ENCODE measurements at places on chromosomes 11 and 22.

- no peak for DNase-seq
Measured at GRCh38 chr22:28183078-28183860, 264.2 kb upstream of the PITPNB start.

GRCh38 chr11:18713646-18714442, 12.1 kb downstream of the IGSF22 start:
- no peak for DNase-seq

DNA sequence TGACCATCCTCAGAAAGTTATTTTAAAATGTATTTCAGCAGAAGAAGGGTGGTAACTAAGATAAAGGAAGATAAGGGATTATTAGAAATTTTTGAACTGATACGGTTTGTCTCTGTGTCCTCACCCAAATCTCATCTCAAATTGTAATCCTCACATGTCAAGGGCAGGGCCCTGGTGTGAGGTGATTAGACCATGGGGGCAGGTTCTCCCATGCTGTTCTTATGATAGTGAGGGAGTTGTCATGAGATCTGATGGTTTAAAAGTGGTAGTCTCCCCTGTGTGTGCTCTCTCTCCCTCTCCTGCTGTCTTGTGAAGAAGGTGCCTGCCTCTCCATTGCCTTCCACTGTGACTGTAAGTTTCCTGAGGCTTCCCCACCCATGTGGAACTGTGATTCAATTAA, 36.1 kb downstream of the CYP2R1 start:
- no peak for DNase-seq

DNA sequence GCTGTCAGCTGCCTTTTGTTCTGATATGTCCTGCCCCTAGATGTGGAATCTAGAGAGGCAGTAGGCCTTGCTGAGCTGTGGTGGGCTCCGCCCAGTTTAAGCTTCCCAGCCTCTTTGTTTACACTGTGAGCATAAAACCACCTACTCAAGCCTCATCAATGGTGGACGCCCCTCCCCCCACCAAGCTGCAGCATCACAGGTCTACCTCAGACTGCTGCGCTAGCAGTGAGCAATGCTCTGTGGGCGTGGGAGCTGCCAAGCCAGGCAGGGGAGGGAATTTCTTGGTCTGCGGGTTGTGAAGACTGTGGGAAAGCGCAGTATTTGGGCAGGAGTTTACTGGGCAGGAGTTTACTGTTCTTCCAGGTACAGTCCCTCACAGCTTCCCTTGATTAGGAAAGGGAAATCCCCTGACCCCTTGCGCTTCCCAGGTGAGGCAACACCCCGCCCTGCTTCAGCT, 98.5 kb downstream of the SMCO4 start:
- DNase-seq, result peak; percentile 81

DNA sequence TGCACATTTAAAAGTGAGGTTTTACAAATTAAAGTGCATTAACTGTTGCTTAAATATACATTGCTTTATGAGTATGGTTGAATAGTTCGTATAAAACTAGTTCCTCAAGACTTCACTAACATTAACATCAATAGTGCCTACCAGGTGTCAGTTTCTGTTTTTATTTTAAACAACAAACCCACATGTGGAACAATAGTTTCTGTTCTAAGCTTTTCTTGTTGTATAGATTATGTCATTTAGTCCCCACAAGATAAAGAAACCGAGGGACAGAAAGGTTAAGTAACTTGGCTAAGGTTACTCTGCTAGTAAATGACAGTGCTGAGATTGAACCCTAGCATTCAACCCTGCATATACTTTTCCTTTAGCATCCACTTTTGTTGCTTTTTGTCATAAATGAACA, 41.4 kb upstream of the ST14 start:
- no peak for DNase-seq

GRCh38 chr22:40216041-40216756, 38.5 kb downstream of the TNRC6B start:
- no peak for DNase-seq

- no peak for DNase-seq
Measured at GRCh38 chr22:31826443-31826842, 72.6 kb downstream of the DEPDC5 start.

DNA sequence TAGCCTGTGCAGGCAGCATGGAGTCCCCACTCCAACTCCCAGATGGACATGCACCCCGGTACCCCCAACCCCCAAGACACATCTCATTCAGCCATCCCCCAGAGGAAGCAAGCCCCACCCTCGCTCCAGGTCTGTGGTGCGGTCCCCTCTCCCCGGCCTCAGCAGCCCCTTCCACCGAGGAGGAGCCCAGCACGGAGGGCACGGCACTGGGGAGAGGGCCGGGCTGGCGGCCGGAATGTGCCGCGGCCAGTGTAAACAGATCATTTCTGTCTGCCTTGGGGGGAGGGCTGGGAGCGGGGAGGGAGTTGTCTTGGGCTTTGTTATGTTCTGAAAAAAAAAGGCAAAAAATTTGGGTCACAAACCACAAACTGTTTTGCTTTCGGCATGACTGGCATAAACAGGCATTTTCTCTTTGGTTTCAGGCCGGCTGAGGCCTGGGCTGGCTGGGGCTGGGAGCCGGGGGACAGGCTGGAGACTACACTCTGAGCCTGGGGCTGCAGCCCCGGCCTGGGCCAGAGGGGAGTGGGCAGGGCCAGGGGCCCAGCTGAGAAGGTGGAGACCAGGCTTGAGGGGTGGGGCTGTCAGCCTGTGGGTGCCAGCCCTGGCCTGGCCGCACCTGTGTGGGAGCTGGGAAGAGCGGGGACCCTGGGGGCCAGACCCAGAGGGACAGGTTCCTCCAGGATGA, 16.8 kb downstream of the IGF2 start:
- no peak for DNase-seq

- DNase-seq, result no peak
Measured at GRCh38 chr22:16699326-16699725, 106.7 kb upstream of the CCT8L2 start.

GRCh38 chr11:75380716-75381420, 18.4 kb upstream of the RPS3 start:
- no peak for DNase-seq

DNA sequence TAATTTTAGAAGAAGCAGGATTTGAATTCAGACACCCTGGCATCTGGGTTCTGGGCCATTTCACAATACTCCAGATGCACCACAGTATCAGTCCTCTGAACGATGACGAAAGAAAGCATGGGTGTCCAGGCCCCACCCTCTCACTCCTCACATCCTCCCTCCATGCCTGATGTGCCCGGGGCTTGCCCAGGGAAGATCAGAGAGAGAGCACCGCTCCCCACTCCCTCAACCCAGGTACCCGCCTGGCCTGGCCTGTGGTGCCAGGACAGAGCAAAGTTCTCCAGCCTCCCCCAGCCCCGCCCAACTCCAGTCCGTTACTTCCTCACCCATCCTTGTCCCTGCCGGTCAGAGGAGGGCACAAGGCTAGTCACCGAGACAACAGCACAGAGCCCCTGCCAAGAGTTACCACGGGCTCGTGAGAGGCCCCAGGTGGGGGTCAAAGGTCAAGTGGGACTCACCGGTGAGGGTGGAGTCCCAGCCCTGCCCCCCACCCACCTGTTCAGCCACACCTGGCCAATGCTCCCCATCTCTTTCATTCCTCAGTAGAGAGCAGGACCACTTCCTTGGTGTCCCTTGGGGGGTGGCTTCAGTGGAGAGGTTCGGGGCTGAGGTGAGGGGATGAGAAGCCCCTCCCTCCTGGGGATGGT, 8.1 kb downstream of the BCL9L start:
- no peak for DNase-seq

- no peak for DNase-seq
Measured at GRCh38 chr11:43947003-43947500, 4.6 kb downstream of the C11orf96 start.

GRCh38 chr11:16911658-16912057, 102.6 kb downstream of the PLEKHA7 start:
- DNase-seq, result no peak

GRCh38 chr11:9616858-9617257, 43.4 kb downstream of the WEE1 start:
- no peak for DNase-seq

DNA sequence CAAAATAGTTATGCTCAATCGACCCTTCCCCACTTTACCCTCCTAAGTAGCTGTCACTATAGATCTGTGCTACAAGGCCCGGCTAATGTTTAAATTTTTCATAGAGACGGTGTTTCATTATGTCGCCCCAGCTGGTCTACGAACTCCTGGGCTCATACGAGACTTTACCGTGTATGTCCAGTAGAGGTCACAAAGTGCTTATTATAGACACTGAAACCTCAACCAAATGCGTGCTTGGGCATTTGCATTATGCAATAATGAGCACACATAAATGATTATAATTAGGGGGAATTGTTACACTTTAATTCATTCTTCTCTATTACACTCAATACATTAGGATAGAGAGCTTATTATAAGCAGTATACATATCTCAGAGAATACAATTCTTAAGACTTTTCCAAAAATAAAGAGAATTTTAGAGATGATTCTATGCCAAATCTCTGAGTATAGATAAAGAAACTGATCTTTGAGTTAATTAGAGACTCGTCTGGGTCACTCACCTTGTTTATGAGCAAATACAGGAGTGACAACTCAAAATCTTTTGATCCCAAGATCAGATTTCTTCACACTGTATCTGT, 12.5 kb upstream of the MRPL16 start:
- DNase-seq, result no peak

DNA sequence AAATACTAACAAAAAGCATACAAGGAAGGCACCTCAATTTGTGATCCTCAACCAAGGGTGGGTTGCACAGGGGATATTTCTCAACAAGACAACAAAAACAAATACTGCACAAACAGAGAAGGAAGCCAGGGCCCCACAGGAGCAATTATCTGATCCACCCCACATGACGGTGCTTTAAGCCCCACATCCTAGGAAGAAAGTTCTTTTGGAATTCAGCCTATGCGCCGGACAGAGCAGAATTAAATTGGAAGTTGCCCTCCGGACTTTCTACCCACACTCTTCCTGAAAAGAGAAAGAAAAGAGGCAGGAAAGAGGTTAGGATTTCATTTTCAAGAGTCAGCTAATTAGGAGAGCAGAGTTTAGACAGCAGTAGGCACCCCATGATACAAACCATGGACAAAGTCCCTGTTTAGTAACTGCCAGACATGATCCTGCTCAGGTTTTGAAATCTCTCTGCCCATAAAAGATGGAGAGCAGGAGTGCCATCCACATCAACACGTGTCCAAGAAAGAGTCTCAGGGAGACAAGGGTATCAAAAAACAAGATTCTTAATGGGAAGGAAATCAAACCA, 40.6 kb downstream of the OSBP start:
- no peak for DNase-seq

DNA sequence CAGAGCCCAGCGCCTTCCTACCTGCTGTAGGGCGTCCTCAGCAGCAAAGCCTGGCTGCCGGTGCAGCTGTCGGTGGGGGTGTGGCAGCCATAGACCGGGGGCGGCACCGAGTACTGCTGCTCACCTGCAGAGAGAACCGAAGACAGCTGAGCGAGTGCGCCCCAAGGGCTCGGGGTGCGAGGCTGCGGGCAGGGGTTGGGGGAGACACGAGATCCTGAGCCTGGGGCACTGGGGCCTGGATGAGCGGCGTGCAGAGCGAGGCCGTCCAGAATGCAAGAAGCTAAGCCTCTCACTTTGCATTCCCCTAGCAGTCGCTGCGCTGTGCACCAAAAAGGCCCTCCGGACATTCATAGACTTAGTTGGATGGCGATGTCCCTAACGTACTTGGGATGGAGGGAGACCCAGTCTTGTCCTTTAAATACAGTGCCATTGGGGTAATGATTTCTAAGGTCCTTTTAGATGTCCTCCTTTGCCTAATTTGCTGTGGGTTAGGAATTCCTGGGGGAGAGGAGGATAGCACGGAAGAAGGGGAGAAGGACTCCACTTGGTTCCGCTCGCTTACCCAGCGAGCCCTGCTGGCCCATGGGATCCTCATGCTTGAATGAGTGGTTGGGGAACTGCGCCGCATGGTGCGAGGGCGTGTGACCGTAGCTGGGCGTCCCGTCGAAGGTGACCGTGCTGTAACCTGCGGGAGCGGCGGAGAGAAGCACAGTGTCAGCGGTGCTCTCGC, 7.2 kb downstream of the WT1 start:
- DNase-seq, result no peak

- no peak for DNase-seq
Measured at GRCh38 chr22:25742918-25743708, 1.1 kb downstream of the MYO18B start.

DNA sequence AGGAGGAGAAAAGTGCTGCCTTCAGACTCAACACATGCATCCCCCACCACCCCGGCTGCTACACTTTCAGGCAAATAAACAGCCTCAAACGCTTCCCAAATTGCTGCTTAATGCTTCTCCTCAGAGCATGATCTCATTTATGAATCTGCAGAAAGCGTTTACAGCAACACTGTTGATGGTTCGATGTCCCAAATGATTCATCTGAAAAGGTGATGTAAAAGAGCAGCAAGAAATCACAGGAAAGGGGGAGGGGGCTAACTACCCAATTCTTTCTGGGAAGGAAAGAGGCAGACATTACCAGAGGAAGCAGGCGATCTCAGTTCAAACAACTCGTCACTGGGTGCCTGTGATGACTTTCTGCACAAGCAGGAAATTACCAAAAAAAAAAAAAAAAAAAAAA, 119.6 kb downstream of the TENM4 start:
- DNase-seq, result no peak

DNA sequence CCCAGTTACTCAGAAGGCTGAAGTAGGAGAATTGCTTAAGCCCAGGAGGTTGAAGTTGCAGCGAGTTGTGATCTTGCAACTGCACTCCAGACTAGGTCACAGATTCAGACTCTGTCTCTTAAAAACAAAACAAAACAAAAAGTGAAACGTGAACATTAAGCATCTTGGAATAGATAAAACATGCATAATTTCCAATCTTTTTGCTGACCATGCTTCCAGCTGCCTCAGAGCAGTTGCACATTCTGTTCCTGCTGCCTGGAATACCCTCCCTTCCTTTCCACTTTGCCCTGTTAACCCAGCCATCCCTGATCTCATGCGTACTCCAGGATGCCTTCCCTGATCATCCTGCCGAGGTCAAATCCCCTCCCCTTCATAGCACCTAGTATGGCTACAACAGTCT, 718 bp upstream of the CCDC88B start:
- no peak for DNase-seq

DNA sequence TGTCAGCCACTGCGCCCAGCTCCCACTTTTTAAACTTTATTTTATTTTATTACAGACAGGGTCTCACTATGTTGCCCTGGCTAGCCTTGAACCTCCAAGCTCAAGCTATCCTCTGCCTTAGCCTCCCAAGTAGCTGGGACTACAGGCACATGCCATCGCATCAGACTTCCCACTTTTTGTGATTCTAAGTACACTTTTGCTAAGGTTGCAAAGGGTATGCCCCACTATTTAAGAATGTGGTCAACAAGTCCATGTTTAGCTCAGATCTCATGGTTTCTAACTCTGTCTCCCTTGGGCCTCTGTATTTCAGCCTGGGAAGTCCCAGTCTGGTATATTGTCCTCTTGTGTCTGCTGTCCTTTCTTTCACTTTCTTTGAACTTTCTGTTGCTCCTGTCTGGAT, 35.3 kb downstream of the EXPH5 start:
- no peak for DNase-seq

- DNase-seq, result no peak
Measured at GRCh38 chr22:45358127-45358526, 48.4 kb downstream of the FAM118A start.

GRCh38 chr11:119614222-119615002, 114.6 kb downstream of the NECTIN1 start:
- DNase-seq, result peak; percentile 48

- no peak for DNase-seq
Measured at GRCh38 chr11:134850566-134850965, 438.5 kb upstream of the B3GAT1 start.

Data from NT2/D1 (cell line).